Esophagus squamous epithelium (tissue), 5 donors: ENCODE measurements at places on chromosomes 16 and 17.

DNA sequence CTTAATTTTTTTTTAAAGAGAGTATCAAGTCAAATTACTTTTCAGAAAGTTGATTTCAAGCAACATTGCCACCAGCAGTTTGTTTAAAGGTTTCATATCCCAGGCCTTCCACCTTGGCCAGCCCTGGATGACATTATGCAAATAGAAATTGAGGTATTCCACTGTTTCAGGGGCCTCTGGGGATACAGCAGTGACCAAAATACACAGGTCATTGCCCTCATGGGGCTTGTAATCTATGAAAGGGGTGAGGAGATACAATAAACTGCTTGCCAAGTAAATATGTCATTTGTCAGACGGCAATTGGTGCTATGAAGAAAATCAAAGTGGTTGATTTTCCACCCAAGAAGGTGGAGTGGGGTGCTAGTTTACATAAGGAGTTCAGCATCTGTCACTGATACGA lies 37.8 kb upstream of the TMC5 start:
- DNase-seq = no peak

DNA sequence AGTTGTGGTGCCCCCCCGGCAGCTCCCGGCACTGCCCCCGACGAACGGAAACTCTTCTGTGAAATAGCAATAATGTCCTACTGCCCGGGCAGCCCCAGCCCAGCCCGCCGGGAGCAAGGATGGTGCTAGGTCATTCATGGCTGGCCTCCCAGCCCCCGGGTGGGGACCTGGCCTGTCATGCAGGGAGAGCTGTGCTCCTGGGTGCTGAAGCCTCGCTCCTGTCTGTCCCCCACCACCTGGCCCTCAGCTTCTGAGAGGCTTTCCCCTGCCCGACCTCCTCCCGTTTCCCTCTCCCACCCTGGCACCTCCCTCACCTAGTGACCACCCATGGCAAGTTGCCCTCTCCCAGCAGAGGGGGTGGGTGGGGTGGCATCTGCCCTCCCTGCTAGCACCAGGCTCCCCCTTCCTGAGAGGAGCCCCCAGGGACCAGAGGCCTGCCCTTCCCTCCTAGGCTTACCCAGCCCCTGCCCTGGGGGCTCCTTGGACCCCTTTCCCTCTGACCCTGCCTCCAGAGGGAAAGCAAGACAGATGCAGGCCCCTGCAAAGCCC lies 13.5 kb downstream of the PAM16 start:
- DNase-seq = no peak

GRCh38 chr17:67063141-67063540 lies 18.8 kb downstream of the CACNG1 start:
- DNase-seq = no peak

DNA sequence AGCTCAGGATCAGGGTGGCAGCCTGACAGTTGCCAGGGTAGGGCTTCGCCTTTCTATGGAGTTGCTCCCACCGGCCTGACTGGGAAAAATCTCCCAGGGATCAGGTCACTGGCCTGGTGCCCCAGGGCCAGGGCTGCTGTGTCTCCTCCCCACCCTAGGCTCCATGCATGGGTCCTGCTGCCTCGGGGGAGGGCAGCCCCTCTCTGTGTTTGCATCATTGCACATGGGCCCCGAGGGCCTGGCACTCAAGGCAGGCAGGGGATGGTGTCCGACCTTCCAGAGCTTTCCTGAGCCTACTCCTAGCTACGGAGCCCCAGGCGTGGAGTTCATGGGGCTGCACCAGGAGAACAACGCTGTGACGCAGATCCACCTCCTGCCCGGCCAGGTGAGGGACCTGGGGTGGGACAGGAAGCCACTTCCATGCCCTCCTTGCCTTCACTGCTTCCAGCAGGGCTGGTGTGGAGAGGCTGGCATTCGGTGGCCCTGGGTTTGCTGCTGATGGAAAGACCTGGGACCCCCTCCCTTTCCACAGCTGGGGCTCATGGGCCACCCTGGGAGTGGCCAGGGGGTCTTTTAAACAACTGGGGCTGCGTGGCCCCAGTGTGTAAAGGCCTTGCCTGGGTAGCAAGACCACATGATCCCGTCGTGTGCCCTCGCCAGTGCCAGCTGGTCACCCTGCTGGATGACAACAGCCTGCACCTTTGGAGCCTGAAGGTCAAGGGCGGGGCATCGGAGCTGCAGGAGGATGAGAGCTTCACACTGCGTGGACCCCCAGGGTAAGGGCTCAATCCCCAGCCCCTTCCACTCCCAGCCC lies 29.5 kb upstream of the MYO15B start:
- DNase-seq = no peak

- DNase-seq = no peak
Observed at GRCh38 chr17:73628642-73629552, 15.3 kb downstream of the SDK2 start.

DNA sequence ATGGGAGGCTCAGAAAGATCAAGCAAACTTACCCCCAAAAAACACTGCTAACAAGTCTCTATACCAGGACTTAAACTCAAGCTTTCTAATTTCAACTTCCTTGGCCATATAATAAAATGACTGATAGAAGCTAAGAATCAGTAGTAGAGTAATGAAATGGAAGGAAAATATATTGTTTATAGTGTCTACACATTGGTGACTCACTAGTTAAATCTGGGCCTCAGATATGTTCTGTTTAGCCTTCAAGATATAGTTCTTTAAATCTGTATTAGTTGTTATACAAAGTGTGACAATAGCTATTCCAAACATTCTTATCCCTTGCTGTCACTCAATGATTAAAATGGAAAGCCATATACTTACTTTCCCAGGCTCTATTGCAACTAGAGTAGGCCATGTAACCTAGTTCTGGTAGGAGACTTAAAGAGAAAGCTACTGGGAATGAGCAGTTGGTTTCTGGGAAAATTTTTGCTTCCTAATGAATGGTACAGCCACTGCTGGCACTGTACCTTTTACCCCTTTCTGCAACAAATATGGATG lies 18.3 kb downstream of the SSH2 start:
- DNase-seq = no peak

DNA sequence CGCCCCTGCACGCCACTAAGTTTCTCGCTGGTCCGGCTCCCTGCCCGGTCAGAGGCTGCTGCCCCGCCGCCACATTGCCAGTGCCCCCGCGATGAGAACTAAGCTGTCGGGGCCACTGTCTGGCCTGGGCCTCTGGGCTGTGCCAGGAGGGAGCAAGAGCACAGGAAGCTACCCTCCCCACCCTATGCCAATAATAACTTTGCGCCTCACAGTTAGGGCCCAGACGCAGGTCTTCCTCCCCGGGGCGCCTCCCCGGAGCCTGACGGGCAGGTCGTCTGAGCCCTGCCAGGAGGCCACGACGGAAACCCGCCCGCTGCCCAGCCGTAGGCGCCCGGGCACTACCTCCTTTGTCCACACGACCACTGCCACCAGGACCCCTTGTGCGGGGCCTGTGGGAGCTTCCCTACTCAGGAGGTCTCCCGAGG lies 1.5 kb downstream of the ZFPM1 start:
- no peak for DNase-seq

DNA sequence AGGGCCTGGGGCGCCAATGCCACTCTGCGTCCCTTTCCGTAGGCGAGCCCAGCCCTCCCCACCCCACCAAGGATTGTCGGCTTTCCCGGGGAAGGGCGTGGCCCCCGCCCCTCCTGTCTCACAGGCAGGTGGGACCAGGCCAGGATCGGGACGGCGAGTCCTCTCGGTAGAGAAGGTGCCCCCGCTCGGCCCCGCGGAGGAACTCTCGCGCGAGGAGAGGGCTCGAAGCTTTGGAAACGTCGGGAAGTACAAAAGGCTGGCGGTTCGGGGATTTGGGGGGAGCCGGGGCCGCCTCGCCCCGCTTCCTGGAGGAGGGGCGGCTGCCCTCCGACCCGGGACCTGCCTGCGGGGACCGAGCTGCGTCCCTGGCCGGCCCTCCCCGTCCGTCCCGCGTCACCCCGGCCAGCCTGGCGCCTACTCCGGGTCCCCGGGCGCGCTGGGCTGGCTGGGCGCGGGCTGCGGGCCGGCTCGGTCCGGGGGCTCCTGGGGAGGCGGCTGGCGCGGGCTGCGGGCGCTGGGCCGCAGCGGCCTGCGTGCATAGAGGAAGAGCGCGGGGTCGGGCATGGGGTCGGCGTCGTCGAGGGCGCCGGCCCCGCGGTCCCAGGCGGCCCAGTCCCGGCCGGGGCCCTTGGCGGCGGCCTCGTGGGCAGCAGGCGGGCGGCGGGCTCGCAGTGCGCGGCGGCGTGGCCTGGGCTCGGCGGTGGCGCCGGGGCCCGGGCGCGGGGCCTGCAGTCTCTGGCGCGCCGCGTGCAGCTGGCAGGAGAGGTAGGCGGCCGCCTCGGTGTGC lies 12.6 kb upstream of the CLUH start:
- no peak for DNase-seq

DNA sequence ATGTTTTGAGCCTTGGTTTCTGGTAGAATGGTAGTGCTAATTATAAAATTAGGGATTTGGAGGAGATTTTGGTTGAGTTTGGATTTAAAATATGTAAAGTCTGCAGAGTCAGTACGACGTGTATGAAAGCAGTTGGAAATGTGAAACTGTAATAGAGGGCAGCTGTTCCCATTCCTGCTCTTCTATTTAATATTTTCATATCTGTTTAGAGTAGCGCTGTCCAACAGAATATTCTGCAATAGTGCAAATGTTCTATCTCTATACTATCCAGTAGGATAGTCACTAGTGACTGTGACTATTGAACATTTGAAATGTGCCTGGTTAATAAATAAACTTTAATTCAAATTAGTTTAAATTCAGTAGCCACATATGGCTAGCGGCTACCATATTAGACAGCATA lies 443.4 kb upstream of the SOX9 start:
- DNase-seq = no peak

GRCh38 chr17:68302066-68302564 lies 10.8 kb downstream of the ARSG start:
- DNase-seq = no peak

- no peak for DNase-seq
Observed at GRCh38 chr16:54062361-54063278, 224.0 kb downstream of the IRX3 start.

- DNase-seq = no peak
Observed at GRCh38 chr17:22265807-22266206, 573.5 kb downstream of the KCNJ18 start.

GRCh38 chr16:86854626-86855294 lies 276.4 kb downstream of the FOXL1 start:
- DNase-seq = no peak

GRCh38 chr17:77493901-77494663 lies 353.3 kb downstream of the SEC14L1 start:
- no peak for DNase-seq

DNA sequence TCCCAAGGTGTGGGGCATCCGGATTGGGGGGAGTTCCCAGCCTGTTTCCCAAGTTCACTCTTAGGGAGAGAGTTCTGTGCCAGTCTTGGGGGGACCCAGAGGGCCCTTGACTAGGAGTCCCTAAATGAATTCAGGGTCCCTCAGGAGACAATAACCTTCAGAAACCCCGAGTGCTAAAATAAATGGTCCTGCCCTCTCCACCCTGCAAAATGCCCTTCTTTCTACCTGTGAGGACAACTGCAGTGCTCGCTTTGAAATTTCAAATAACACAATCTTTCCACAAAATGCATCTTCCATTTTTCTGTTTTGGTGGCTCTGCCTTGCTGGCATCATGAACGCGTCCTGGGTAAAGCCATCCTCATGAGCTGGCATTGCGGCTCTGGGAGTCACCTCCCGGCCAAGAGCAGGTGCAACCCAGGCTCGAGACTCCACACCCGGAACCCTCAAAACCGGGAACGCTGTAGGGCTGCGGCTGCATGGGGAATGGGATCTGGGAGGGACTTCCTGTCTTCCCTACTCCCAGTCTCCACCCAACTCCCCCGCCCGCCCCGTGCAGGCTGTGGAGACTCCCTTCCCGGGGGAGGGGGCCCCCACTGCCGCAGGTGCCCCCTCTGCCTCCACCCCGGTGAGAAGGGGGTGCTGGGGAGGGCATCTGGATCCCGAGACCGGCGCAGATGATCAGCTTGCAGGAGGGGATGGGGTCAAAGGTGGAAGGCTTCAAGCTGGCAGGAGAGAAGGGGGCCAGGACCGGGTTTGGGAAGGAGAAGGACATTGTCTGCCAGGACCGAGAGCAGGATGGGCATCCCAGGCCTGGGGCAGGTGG lies at the start of gene ZNF205:
ZNF205 (plus strand) TSS at position 529 of the 823 bp plus-strand sequence. CDS start 845 bp downstream, outside the sequence.
- DNase-seq = no peak
